ENCODE measurements at places on chromosomes 2 and 18. TPM values are rescaled to one million over a fixed set of nuclear protein-coding genes. Genes with fewer than 3 reads are reported as not detected.

GRCh38 chr2:45046786-45047185 lies 37.5 kb upstream of the SIX2 start:
- no peaks in the 10 kb centered on the region for H3K4me1 ChIP-seq
- H3K4me3 ChIP-seq: no peak overlapping the region
- DNase-seq: no peak
- no peaks in the 10 kb centered on the region for H3K36me3 ChIP-seq
- no peaks in the 10 kb centered on the region for H3K27me3 ChIP-seq

The CXCR4 gene
- total RNA-seq: 54.9 TPM

The EVA1A gene
- 54.7 TPM for total RNA-seq

- H3K27me3 ChIP-seq: peaks cover 28% of the 10 kb centered on the region
- peaks cover 30% of the 10 kb centered on the region for H3K4me1 ChIP-seq
- H3K27ac ChIP-seq: no peak overlapping the region
- peak overlapping the region; percentile 36 for H3K4me3 ChIP-seq
- H3K36me3 ChIP-seq: no peaks in the 10 kb centered on the region
- DNase-seq: no peak
These were observed 16.4 kb upstream of the CD8A start for GRCh38 chr2:86807133-86807467.

The ASIC4 gene
- total RNA-seq: not detected

DNA sequence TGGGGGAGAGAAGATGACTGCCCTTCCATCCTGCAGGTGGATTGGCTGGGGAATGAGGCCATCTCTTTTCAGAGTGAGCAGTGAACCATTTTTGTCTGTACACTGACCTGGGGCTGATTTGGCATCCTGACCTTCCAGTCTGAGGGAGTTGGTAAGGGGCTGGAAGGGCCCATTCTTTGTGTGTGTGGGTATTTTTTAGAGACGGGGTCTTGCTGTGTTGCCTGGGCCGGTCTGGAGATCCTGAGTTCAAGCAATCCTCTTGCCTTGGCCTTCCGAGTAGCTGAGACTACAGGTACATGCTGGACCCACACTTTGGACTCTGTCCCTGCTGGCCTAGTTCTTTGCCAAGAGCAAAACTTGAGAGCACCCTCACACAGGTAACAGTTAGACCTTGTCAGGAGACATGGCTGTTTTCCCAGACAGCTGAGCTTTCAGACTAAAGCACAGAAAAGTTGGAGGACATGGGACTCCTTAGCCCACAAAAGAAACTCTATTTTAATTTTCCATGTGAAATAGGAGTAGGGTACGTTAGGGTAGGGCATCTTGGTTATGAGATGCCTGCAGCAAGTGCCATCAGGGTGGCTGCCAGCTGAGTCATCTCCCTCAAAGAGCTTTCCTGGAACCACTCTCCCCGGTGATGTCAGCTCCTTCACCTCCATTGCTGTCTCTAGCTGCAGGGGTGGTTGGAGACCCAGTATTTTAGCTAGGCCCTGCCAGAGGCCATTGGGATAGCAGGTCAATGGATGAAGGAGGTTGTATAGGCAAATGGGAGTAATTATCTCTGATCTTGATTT lies 60.7 kb downstream of the DGKD start:
- H3K36me3 ChIP-seq: peaks cover 11% of the 10 kb centered on the region
- peaks cover 13% of the 10 kb centered on the region for H3K4me1 ChIP-seq
- no peak for DNase-seq
- no peaks in the 10 kb centered on the region for H3K27me3 ChIP-seq
- H3K27ac ChIP-seq: peak overlapping the region; percentile 67
- H3K4me3 ChIP-seq: no peak overlapping the region

Data from left lung (tissue), 14 donors.